Muscle of leg (tissue), 16 donors: ENCODE measurements at places on chromosomes 2 and 18.

DNA sequence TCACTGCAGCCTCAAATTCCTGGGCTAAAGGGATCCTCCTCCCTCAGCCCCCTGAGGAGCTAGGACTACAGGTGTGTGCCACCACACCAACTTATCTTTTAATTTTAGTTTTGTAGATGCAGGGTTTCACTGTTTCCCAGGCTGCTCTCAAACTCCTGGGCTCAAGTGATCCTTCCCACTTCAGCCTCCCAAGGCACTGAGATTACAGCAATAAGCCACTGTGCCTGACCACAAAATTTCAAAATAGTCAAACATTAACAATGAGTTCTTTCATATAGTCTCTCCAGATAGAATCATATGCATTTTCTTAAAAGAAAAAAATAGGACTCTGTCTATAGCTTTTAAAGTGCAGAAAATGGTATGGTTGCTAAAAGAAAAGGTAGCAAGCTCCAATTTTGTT lies 24.9 kb upstream of the PID1 start:
- no peak for DNase-seq

- no peak for DNase-seq
Measured at GRCh38 chr2:170843656-170844055, 27.0 kb downstream of the GAD1 start.

GRCh38 chr2:65583061-65583460 lies 150.7 kb upstream of the SPRED2 start:
- no peak for DNase-seq

- DNase-seq = no peak
Measured at GRCh38 chr18:2102022-2102421, 469.3 kb downstream of the METTL4 start.

DNA sequence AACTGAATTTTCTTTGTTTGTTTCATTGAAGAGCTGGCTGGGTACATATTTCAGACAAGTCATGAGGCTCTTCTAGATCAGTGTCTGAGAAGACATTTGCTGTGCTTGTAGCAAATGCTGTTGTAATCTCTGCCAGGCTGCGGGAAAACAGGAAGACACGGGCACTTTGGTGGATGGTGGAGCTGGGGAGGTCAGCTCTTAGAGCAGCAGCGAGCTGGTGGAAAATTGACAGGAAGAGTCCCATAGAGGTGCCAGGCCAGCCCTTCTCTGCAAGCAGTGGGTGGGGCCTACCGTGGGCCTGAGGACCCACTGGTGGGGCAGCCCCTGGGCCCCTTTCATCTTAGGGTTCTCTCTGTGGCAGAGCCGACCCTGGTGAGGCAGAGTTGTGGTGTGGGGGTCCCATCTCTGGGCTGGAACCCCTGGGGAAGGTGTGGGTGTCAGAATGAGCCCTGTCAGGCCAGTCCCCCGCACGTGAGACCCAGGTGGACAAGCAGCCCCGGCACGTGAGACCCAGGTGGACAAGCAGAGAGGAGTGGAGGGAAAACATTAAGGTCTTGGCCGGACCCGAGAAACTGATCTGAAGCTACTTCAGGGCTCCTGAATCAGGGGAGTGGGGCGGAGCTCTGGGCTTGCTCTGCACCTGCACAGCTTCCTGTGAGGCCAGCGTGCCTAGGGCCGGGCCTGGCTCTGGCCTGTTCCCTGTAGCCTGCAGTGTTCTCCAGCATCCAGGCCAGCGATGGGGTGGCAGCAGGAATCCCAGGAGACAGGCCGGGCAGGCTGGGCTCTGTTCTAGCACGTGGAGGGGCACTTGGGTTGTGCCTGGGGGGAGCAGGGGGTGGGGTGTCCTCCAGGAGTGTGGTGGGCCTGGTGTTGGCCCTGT lies 273.5 kb upstream of the HDAC4 start:
- no peak for DNase-seq

- peak; percentile 17 for DNase-seq
Measured at GRCh38 chr18:41371156-41372045, 583.6 kb upstream of the PIK3C3 start.

GRCh38 chr2:217851191-217852020 lies 151.4 kb downstream of the TNS1 start:
- peak; percentile 56 for DNase-seq

DNA sequence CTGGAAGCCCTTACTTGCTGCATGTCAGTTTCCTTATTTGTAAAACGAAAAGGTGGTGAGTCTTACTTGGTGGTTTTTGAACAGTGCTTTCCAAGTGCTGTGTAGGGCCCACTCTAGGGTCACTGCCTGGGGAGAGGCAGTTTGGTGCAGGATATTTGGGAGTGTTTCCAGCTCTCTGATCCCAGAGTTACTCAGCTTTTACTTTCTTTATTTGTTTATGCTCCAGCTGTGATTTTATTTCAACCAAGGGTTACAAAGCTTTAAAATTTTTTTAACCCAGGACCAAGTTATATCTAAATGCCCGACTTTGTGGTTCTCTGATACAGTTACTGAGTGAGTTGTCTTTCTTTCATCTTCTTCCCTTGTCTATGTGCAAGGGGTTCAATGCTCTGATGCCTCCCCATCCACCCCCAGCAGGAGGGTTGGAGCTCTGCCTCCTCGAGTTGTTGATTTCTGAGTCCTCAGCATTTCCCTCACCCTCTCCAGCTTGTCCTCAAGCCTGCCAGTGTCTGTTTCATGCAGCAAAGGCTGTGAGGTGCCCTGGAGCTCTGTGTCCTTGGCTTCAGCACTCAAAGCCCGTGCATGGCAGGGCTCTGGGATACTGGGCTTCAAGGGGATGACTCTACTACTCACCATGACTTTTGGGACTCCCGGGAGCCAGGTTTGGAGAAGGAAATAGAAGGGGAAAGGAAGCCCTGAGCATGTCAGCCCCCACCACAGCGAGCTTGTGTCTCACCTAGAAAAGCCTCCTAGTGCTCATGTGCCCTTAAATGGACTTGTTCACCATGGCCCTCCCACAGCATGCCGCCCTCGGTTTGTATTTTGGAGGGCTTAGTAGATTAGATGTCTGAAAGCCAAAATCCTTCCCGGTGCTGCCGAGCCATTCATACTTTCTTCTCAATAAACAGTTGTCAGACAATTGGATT lies 236.8 kb downstream of the SETBP1 start:
- DNase-seq = peak; percentile 24
